ENCODE measurements at places on chromosomes 16 and 17.

DNA sequence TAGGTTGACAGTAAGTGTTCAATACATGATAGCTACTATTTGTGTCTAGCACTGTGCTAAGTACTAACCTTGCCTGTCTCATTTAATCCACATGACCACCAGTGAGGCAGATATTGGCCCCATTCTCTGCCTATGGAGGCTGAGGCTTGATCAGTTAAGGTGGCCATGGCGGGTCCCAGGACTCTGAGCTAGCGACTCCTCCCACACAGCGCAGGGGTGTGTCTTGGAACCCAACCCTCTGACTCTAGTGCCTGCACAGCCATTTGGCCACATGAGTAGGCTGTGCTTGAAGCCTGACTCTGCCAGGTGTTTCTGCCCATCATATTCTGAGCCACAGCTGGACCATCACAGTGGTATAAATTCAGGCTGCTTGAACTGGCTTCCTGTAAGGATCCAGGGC is 6.4 kb downstream of the NHERF1 start:
- no peak for DNase-seq

GRCh38 chr17:78865682-78866390 is 25.2 kb upstream of the USP36 start:
- DNase-seq = peak; percentile 32

DNA sequence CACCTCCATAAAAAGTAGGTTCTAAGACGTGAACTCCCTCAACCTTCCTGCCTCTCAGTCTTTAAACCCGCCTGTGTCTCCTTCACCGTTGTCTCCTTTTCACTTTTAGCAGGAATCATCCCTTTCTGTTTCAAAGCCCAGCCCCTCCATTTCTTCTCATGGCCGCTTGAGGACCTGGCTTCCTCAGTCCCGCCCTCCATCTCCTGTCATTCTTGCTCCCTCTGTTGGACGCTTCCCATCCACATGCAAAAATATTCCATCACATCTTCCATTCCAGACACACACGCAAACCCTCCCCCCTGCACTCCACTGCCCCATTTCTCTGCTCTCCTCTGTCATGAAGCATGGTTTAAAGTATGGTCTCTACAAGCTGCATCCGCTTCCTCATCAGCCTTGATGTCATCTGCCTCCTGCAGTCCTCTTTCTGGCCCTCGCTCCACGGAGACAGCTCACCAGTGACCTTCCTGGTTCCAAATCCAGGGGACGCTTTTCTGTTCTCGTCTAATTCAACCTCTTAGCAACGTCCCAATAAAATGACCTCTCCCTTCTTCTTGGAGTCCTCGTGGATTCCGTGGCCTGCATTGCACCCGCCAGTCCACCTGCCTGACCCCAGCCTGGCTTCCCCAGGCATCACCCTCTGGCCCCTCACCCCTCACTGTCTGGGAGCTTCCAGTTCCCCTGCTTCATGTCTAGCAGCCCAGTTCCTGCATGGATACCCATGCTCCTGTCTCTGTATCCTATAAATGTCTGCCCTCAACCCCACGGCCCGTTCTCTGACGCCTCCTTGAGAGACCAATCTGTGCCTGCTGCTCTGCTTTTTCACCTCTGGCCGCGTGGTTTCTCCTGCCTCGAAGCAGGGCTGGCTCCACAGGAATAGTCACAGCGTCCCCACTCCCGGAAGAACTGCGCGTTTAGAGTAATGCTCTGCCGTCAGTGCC is 26.2 kb downstream of the ANKRD40 start:
- DNase-seq = no peak

DNA sequence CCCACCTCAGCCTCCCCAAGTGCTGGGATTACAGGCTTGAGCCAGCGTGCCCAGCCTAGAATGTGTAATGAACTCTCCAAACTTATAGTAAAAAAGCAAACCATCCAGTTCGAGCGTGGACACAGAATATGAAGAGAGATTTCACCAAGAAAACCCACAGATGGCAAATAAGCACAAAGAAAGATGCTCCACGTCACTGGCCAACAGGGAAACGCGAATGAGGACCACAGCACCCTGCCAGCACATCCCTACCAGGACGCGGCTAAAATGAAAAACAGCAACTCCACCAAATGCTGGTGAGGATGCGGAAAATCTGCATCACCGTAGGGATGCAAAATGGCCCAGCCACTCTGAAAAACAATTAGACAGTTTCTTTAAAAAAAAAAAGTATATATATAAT is 1.4 kb downstream of the MVD start:
- no peak for DNase-seq

GRCh38 chr17:35752471-35752870 is 568 bp downstream of the GAS2L2 start:
- DNase-seq = no peak

- no peak for DNase-seq
Observed at GRCh38 chr17:31917065-31917529, 15.6 kb upstream of the UTP6 start.

- DNase-seq = no peak
Observed at GRCh38 chr17:1705004-1705403, 5.2 kb downstream of the TLCD2 start.
